ENCODE measurements at places on chromosomes 3 and 15.

GRCh38 chr3:2303566-2303965 lies 204.9 kb downstream of the CNTN4 start:
- no peak for DNase-seq

- no peak for DNase-seq
These were observed 559.9 kb upstream of the MCTP2 start for GRCh38 chr15:93671387-93671943.

DNA sequence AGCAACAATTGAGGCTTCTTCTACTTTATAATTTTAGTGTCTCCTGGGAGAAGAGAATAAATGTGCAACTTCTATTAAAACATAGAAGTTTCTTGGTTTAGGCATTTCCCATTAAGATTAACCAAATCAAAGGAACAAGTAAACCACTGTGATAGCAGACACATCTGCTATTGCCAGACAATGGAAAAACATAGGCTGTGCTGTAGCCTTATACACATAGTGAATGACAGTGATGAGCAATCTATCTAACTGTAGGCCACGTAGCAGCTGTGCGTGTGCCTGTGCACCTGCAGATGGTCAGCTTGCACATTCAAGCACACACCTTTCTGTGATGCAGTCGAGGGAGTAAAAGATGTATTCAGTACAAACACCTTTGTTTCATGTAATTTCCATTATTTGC lies 32.7 kb downstream of the GNB4 start:
- DNase-seq: no peak

- DNase-seq: no peak
These were observed 86.6 kb downstream of the GPR156 start for GRCh38 chr3:120198305-120198878.

- no peak for DNase-seq
These were observed 9.6 kb upstream of the FAM174B start for GRCh38 chr15:92665100-92665555.
